ENCODE measurements at places on chromosomes 16 and 17. TPM values are rescaled to one million over a fixed set of nuclear protein-coding genes. Genes with fewer than 3 reads are reported as not detected.

DNA sequence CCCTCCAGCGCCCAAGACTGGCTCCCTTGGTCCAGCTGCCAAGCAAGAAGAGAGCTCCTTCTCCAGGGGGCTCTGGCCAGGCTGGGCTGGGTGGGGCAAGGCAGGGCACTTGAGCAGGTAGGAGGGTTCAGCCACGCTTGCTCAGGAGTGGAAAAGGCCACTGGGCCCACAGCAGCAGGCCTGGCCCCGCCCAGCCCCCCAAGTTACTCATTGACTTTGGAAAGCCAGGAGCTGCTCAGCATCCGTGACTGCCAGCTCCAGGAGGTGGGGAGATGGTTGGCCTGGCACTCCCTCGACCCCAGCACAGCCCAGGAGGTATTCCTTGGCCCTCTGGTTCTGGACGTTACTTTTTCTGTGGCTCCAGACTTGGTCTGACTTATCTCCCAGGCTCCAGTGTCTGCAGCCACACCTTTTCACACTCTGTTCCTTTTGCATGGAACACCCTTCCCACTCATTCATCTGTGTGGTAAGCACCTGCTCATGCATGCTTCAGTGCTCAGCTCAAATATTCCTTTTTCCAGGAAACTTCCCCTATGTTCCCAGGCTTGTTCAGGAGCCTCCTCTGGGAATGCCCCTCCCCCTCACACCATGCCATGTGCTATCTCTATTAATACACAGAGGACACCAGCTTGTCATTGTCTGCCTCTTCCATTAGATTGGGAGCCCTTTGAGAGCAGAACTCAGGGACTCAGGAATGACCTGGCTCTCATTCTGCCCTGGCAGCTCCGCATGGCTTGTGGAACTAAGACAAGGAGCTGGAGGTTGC lies at the start of gene CDH16:
TSS of gene CDH16 (minus strand) at position 83 of the 766 bp plus-strand sequence. CDS start 820 bp downstream, outside the sequence.
- DNase-seq, result no peak

DNA sequence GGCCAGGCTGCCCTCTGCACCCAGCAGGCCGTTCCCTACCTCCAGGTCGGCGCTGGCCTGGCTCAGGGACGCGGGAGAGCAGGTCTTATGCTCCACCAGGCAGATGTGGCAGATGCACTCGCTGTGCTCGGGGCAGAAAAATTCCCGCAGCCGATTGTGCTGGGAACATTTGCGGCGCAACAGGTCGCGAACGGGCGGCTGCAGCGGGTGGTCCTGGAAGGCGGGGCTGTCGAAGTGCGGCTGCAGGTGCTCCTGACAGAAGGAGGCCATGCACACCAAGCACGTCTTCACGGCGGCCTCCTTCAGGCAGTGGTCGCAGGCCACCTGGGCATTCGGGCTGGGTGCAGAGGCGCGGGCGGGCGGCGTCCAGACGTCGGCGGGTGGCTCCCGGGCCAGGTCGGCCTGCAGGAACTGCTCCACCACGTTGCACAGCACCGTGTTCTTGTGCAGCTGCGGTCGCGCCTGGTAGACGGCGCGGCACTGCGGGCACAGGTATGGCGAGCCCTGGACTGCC lies 439 bp downstream of the TRIM25 start:
- DNase-seq, result no peak

Gene ZG16
- not detected for total RNA-seq

GRCh38 chr17:45366049-45366448 lies 49.2 kb upstream of the MAP3K14 start:
- no peak for DNase-seq

- DNase-seq, result no peak
These were observed 94.3 kb downstream of the ADCY9 start for GRCh38 chr16:4021916-4022315.

DNA sequence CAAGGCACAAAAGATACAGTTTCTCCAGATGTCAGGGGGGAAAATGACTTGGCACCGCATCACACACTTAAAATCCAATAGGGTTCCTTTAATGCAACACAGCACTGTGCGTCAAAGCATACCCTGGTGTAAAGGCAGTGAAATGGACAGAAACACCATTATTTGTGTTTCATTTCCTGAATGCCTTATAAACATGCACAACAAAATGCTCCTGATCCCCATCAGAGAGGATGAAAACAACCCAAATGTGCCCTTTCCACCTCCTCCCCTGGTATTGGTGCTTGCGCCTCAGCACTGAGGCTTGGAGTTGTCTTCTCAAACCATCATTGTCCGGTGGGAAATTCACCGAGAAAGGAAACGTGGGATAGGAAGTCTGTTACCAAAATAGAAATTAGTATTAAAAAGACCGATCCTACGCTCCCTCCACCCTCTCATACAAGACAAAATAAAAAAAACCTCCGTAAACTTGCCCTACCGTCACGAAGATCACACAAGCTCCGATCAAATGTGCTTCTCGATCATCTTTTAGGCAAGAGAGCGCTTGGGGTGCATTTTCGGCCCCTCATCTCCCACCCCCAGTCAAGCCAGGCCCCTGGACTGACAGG lies 722 bp downstream of the CDC27 start:
- DNase-seq, result no peak

DNA sequence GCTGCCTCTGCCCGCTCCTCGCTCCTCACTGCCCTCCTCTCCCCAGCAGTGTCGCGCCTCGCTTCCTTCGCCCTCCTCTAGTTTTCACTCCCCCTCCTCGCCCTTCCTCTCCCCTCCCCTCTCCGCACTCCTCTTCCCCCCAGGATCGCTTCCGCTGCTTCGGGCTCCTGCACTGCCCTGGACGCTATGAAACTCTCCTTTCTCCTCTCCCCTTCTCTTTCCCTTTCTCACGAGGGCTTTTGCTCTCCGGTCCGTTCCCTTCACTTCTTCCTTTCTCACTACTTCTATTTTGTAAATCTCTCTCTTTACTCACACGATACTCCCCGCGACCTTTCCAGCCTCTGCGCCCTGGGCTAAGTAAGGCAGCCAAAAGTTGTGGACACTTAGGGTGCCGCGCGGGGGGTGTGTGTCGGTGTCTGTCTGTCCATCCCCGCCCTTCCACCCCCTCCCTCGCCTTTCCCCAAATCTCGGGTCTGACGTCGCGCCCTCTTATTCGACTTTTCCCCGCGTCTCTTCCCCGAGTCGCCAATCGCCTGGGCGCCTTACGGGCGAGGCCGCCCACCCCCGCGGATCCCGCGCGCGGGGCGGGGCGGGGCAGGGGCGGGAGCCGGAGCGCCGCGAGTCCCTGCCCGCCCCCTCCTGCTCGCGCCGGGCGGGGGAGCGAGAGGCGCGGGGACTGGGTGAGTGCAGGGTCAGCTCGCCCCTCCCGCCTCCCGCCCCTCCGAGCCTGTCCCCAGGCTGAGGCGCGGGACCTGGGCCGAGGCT lies at the start of gene IRX3:
TSS of gene IRX3 (minus strand) at position 422 of the 765 bp plus-strand sequence. CDS start 737 bp downstream, outside the sequence.
- peak; percentile 33 for DNase-seq

- DNase-seq, result no peak
These were observed 332.8 kb upstream of the DYNLRB2 start for GRCh38 chr16:80208015-80208414.

DNA sequence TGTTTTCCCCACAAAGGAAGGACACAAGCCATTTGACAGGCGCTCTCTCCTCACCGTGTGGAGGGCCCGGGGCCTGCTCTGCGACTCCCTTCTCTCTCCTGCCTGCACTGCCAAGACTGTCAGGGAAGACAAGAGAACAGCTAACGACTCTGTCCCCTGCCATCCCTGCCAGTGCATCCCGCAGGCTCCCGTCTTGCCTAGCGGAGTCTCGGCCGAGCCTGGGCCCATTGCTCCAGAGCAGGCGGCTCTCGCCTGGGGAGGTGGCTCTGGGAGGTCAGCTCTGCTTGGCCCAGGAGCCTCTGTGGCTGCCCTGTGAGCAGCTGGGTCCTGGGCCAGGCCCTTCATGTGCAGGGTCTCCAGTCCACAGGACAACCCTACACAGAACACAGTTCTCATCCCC lies 53.0 kb downstream of the WNT3 start:
- DNase-seq, result no peak

Gene PRR29
- total RNA-seq, result 1.4 TPM

DNA sequence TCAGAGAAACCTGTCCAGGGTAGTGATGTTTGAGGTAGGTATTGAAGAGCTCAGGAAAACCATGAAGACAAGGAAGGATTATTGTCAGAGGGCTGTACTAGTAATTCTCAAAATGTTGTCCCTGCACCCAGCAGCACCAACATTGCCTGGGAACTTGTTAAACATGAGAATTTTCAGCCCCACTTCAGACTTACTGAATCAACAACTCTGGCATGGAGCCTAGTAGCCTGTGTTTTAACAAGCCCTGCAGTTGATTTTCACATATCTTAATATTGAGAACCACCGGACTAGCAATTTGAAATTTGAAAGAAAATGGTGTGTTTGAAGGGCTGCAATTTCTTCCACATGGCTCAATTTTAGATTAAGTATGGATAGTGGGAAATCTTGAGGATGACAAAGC lies 2.8 kb upstream of the KIF2B start:
- no peak for DNase-seq

- DNase-seq, result peak; percentile 80
These were observed 2.0 kb downstream of the TRIM47 start for GRCh38 chr17:75876190-75876937.

Gene CSH1
- total RNA-seq, result not detected

GRCh38 chr16:80025236-80025635 lies 424.7 kb upstream of the MAF start:
- no peak for DNase-seq

Gene NOXO1
- total RNA-seq, result 0.58 TPM

Gene PMFBP1
- 3.0 TPM for total RNA-seq

DNA sequence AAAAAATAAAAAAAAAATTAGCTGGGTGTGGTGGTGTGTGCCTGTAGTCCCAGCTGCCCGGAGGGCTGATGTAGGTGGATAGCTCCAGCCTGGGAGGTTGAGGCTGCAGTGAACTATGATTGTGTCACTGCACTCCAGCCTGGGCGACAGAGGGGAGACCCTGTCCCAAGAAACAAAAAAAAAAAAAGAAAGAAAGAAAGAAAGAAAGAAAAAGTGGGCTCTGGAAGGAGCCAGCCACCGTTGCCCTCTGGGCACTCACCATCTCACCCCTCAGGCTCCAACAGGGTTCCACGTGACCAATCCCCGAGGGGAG lies 87.3 kb upstream of the TOB1 start:
- no peak for DNase-seq

GRCh38 chr16:77723108-77723514 lies 797 bp downstream of the NUDT7 start:
- no peak for DNase-seq

DNA sequence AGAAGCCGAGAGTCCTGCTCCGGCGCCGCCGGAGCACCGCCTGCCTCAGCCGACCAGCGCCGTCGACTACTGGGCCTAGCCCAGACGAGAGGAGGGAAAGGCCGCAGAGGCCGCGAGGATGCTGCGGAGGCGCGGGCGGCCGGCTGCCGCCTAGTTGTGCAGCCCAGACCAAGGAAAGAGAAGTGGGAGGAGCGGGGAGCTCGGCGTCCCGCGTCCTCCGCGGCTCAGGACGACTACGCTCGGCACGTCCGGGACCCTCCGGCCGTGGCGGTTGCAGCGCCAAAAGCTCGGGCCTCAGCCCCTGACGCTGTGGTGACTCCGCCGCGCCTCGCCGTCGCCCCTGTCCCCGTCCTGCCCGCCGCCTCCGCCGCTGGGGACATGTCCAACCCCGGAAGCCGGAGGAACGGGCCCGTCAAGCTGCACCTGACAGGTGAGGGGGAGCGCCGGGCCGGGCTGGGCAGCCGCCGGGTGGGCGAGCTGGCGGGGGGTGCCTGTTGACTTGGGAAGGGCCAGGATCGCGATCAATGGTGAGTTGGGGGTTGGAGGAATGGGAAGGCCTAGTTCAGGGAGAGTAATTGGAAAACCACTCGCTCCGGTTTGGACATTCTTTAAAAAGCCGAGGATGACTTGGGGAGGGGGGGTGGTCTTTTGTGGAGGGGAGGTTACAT lies 37.7 kb downstream of the RNF135 start:
- peak; percentile 69 for DNase-seq

GRCh38 chr17:34437188-34437587 lies 74.2 kb upstream of the CCL1 start:
- DNase-seq, result no peak

GRCh38 chr17:42507671-42508070 lies 28.4 kb upstream of the NAGLU start:
- DNase-seq, result no peak

Gene CALCOCO2
- 199 TPM for total RNA-seq

Data from activated naive CD8-positive, alpha-beta T cell treated with anti-CD3 and anti-CD28 coated beads, Interleukin-2, amount 10 ng/mL, durations not matched to agents 7 days and 5 days (primary cell).